ENCODE measurements at places on chromosomes 1 and 21.

DNA sequence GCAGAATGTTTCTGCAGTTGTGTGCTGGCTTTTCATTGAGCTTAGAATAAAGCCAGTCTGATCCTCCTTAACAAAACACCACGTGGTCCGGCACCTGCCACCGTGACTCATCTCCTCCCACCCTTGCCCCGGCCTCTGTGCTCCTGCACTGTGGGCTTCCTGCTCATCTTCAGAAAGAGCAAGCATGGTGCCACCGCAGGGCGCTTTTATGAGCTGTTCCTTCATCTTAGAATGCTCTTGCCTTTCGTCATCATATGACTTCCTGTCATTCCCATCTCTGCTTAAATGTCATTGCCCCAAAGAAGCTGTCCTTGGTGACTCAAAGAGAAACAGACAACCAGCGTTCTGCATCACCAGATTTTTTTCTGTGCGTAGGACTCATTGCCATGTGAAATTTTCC is 117.8 kb downstream of the HHAT start:
- DNase-seq = no peak

DNA sequence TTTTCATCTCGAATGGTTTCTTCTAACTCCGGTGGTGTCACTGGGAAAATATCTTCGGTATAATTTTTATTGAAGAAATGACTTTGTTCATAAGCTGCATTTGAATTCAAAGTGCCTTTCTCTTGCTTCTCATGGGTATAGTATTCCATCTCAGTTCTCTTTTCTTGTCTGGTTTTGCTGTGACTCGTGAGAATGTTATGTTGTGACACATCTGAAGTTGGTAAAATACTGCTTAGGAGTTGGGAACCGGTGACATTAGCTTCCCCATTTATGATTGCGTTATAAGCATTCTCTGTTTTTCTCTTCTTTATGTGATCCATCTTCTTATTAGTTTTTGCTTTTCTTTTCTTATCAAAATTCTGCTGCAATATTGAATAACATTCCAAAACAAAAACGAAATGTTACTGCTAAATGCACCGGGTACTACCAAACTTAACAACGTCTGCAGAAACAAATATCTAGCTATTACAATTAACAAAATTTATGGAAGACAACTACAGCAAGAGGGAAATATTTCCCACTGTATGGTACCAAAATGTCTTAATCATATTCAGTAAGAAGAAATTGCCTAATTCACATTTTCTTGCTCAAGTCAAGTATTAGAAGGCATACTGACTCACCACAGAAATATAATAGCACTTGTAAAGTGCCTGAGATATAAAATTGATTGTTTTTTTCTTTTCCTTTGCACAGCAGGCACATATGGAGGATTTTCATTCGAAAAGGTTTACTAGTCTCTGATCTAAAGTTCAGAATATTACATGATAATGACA is 15.5 kb downstream of the LRIF1 start:
- DNase-seq = no peak

- no peak for DNase-seq
Observed at GRCh38 chr1:168405906-168406549, 125.4 kb downstream of the TBX19 start.

DNA sequence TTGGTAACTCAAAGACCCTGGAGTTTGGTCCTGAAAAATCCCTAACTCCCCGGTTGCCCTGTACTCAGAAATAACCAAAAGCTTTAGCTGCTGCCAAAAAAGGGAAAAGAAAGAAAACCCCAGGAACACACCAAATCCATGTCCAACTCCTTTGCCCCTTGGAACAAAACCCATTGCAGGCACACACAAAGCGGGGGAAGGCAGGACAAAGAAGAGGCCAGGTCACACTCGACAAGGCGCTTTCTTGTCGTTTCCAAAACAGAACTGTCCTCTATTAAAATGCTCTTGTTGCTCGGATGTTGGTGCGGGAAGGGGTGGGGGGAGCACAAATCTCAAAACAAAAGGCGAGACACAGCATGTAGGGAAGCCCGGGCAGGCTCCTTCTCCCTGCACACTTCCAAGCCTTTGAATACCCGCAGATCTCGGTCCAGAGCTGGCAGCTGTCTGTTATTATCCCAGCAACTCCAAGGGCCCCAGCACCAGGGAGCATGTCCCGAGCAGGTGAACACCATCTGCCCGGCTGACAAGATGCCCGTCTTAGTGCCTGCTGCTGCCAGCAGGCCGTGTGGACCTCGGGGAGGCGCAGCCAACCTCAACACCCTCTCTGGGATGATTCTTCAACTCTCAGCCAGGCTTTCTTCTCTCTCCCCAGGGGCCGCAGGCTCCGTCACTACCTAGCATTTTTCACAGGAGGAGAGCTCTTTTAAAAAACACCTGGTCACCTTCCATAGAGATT is 96.4 kb downstream of the SSBP3 start:
- no peak for DNase-seq

DNA sequence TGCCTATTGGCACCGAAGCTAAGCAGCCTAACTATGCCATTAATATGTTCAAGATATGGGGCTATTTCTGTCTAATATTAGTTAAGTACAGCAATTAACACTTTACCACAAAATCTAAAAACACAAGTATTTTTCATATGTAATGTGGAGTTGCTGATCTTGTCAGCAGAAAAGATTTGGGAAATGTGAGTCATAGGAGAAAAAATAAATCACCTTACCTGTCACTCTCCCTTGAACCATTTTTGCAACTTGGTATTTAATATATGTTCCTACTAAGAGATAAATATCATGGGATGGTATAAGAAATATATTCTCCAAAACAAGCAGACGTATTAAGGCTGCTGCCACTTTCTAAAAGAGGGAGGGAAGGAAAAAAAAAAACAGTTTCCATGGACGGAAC is 17.0 kb downstream of the NUP210L start:
- no peak for DNase-seq

DNA sequence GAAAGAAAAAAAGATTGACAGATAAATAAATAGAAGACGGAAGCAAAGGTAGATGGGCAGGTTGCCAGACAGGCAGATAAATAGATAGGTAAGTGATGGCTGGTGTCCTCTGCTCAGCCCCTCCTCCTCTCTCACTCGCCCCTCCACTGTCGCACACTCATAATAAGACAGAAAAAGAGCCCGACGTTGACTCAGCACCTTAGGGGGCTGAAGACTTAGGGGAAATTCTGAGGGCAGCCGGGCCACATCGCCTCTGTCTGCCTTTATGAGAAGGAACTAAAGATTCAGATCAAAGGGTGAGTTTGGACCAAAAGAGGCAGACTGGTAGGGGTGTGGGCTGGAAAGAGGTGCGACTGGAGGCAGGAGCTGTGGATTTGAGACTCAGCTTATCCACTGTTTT is 158.1 kb upstream of the IGSF21 start:
- DNase-seq = no peak

DNA sequence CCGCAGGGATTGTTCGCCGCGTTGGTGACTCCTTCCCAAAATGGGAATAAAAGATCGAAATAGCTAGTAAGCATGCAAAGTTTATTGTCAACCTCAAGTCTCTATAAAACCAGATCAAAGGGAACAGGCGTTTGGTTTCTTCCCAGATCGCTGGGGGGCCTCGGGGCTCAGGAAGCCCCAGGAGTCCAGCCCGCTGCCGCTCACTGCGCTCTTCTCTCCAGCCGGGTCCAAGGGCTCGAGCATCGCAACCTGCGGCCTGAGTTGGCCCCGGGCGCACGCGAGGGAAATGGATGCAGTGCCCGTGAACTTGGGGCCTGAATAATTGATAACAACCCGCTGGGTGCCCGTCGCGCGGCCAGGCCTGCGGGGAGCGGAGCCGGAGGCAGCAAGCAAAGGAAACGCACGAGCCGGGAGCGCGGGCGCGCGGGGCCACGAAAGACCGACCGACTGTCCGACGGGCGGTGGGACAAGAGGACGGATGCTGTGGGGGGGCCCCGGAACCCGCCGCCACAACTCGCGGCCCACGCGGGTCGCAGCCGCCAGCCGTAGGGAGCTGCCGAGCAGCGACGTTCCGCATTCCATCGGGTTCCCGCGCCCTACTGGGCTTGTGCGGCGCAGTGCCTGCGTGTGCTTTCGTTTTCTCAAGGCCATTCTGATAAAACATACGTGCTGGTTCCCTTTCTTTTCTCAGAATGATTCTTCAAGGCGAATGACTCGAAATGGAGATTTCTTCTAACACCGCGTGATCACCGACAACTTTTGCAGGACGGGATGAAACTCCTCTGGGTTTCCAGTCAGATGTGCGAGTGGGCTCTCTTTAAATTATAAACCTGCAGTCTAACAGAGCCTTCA is 14.0 kb upstream of the ALX3 start:
- DNase-seq = peak; percentile 49

DNA sequence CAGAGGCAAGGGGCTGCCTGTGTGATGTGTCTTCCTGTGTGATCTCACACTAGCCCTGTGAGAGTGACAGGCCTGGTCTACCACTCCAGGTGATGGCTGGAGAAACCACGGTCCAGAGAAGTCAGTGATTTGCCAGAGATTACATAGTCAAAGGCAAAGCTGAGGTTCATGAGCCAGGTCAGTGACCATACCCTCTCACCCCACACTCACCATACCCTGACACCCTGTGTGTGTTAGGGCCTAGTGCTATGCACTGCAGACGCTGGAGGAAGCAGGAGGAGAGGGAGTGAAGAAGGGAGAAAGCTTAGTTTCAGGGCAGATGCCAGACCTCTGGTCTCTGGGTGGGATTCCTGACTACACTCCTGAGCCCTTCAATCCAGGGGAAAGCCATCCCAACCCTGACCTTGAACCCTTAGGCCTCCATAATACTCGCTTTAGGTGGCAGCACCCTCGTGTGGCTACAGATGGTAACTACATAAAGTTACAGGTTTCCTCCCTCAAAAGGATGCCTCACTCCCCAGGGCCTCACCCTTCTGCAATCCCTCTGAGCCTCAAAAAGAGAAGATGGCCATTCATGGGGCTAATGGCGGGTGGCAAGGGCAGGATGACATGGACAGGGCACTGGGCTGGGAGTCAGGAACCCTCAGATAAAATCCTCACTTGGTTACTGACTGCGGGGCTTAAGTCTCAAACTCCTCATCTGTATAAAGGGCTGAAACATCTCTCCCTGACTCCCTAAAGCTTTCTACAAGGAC is 20.8 kb upstream of the SDC3 start:
- DNase-seq = no peak

DNA sequence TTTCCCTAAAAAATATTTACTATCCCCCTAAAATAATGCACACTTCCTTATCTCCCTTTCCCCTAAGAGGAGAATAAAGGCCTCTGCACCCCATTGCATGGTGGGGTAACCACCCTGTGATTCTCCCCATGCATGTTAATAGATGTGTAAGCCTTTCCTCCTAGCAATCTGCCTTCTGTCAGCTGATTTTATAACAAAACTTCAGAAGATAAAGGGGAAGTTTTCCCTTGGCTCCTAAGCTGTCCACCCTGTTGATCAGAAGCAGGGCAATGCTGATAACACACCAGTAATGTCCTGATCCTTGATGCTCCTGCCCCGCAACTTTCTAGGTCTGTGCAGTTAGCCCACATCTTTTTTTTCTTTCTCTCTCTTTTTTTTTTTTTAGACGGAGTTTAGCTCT is 11.4 kb upstream of the RNF187 start:
- no peak for DNase-seq

DNA sequence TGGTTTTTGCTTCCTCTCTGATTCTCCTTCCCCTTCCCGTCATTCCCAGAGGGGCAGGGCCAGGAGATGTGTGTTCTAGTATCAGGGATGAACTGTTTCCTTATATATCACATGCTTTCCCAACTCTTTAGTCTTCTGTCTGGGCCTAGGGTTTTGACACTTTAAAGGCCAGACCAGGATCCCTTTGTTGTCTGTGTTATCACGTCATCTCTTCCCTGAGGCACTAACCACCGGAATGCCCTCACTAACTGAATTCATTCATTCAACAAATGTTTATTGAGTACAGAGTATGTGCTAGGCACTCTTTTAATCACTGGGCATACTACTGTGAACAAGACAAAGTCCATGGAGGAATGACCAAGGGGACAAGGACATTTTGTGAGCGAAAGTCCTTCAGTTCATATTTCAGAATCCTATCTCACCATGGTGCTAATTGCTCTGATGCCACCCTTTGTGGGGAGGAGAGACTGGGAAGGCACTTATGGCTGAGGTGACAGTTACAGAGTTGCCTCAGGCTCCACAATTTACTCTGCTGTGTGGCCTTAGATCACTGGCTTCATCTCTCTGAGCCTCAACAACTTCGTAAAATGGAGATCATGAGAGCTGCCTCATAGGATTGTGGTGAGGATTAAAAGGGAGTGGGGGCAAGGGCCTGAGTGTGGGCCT is 12.0 kb upstream of the ZNF362 start:
- no peak for DNase-seq

- no peak for DNase-seq
Observed at GRCh38 chr1:201525193-201525778, 13.6 kb upstream of the NAV1 start.

DNA sequence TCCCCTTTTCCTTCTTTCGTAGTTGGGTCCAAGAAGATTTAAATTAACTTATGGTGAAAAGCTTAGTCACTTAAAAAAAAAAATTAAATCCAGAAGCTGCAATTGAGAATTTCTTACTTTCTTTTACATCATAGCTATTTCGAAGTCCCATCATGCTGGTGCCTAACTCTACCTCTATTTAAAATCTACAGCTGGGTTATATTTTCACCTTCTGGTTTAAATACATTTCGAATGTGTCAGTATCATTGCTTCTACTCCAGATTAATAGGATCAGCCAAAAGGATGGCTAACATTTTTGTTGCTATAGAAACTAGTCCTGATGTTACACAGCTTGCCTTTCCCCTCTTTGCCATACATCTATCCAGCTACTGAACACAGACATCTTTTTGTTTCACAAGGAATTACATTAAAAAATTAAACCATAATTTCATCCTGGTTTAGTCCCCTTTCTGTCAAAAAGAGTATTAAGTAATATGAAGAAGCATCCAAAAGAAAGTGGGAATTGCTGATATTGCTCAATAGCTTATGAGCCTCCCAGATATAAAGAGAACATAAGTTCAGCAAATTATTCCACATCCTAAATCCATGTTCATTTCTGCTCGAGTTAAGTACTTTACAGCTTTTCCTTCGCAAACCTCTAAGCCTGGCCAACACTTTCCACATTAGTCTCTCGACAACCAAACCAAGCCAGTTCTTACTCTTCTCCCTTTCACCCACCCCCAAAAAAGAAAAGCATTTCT is 396.7 kb upstream of the DAB1 start:
- DNase-seq = no peak

DNA sequence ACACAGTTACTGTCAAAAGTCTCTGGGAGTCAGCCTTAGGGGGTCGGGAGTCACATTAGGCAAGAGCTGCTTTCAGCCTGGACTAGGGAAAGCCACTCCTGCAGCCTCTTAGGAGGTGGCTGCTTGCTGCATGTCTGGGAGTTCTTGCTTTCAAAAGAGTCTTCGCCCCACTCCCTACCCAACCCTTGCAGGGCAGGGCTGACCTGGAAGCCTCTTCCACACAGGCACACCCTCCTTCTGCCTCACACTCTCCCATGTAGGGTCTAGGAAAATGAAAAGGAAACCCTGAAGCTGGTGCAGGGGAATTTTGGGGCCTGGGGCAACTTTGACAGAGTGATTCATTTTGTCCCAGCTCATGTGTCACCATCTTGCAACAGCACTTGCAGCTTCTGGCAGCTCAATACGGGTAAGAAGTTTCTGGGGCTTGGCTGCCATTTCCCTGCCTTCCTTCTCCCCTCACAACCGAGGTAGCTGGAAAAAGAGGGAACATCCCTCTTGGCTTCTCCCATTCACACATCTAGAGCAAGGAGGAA is 37.3 kb downstream of the KCND3 start:
- no peak for DNase-seq
